ENCODE measurements at places on chromosomes 5 and 9.

DNA sequence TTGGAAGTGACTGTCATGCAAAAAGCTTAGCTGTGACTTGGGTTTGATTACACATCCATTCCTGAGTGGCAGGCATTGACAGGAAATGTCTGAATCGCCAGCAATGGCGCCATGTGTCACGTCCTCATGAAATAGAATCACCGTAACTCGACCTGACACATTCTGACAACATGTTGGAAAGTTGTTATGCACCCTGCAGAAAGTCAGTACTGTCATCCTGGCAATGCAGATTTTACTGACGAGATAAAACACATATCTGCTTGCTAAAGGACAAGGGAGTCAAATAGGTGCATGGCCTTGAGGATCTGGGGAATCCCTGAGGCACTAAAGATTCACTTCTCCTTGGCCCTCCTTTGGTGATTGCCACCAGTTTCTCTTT is 344.2 kb downstream of the SPATA31D1 start:
- H3K4me3 ChIP-seq, result no peak overlapping the region
- peaks cover 4% of the 10 kb centered on the region for H3K36me3 ChIP-seq
- peak overlapping the region; percentile 82 for H3K27ac ChIP-seq
- no peaks in the 10 kb centered on the region for H3K27me3 ChIP-seq
- DNase-seq, result no peak

- no peak for DNase-seq
- H3K36me3 ChIP-seq, result no peaks in the 10 kb centered on the region
- no peak overlapping the region for H3K27ac ChIP-seq
- H3K4me1 ChIP-seq, result peaks cover 56% of the 10 kb centered on the region
- H3K4me3 ChIP-seq, result no peak overlapping the region
Measured at GRCh38 chr5:135713161-135713915, 121.1 kb upstream of the SLC25A48 start.

DNA sequence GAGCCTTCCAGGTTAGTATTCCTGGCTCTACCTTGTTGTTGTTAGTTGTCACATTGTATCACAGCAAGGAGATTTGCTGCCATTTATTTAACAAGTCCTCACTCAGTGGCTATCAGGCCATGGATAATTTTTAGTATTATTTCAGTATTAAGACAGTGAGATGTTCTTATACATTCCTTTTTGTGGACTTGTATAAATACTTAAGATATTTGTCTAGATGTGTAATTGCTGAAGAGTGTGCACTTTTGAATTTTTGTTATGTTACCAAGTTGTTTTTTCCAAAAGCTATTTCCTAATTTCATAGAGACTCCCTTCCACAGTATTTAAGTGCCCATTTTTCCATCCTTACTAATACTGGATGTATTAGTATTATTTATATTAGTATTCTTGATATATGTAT is 22.0 kb downstream of the SLC36A1 start:
- no peaks in the 10 kb centered on the region for H3K4me1 ChIP-seq
- H3K27me3 ChIP-seq, result no peaks in the 10 kb centered on the region
- peaks cover 26% of the 10 kb centered on the region for H3K36me3 ChIP-seq
- DNase-seq, result no peak
- no peak overlapping the region for H3K27ac ChIP-seq

DNA sequence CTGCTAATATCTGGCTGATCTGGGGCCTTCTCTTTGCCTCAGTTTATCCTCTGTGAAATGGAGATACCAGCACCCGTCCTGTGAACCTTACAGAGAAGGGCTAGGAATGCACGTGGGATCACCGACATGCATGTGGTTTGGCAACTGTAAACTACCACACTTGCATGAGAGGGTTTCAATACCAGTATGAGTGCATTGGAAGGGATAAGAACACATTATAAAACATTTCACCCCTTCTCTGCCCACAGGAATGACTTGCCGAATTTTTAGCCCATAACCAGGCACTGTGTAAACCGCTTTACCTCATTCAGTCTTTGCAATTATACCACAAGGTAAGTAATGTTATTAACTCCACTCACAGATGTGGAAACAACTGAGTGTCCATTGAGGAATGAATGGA is 8.9 kb upstream of the RAB14 start:
- DNase-seq, result no peak
- H3K4me3 ChIP-seq, result no peak overlapping the region
- no peaks in the 10 kb centered on the region for H3K4me1 ChIP-seq
- no peak overlapping the region for H3K27ac ChIP-seq
- peaks cover 1% of the 10 kb centered on the region for H3K27me3 ChIP-seq

- peaks cover 10% of the 10 kb centered on the region for H3K4me1 ChIP-seq
- no peaks in the 10 kb centered on the region for H3K27me3 ChIP-seq
- peaks cover 4% of the 10 kb centered on the region for H3K36me3 ChIP-seq
Measured at GRCh38 chr9:127812936-127813675, 10.4 kb downstream of the FPGS start.

- H3K4me1 ChIP-seq, result peaks cover 11% of the 10 kb centered on the region
- no peak overlapping the region for H3K27ac ChIP-seq
- no peak overlapping the region for H3K4me3 ChIP-seq
- no peaks in the 10 kb centered on the region for H3K27me3 ChIP-seq
- no peak for DNase-seq
- H3K36me3 ChIP-seq, result peaks cover 2% of the 10 kb centered on the region
Measured at GRCh38 chr5:15116996-15117395, 245.4 kb upstream of the ANKH start.

- peaks cover 60% of the 10 kb centered on the region for H3K36me3 ChIP-seq
- H3K27ac ChIP-seq, result no peak overlapping the region
- no peaks in the 10 kb centered on the region for H3K4me1 ChIP-seq
Measured at GRCh38 chr9:100282388-100282719, 70.4 kb downstream of the TEX10 start.

DNA sequence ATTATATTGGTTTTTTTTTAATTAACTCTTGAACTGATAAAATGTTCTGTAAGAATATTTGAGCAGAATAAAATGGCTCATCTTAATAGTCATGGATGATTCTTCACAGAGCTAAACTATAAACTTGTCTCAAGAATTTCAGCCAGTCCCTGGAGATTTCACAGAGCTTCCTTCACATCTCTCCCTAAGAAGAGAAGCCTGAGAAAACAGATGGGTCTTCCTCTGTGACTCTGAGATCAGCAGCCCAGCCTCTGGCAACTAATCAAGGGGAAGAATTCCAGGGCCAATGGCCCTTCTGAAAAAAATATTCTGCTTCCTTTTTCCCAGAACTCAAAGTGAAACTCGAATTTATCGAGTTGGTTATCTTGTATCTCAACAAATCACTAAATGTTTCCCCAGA is 122.2 kb upstream of the ITGA1 start:
- peak overlapping the region; percentile 82 for H3K27ac ChIP-seq
- no peaks in the 10 kb centered on the region for H3K27me3 ChIP-seq
- no peak overlapping the region for H3K4me3 ChIP-seq
- H3K36me3 ChIP-seq, result no peaks in the 10 kb centered on the region

DNA sequence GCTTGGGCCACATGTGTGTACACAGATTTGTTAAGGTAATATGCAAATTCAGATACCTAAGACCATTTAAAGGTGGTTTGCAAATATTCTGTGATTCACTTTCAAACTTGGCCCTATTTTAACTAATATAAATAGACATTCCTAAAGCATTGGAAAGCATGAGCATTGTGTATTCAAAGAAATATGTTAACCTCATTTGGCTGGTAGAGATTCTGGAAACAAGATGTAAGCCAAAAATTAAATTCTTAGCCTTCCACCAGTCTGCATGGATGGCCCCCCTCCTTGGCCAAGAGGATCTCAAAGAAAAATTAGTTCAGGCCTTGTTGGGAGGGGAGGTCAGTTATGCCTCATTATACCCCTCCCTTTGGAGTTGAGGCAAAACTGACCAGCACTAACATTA is 38.7 kb upstream of the C6 start:
- no peaks in the 10 kb centered on the region for H3K27me3 ChIP-seq
- DNase-seq, result no peak
- H3K4me1 ChIP-seq, result no peaks in the 10 kb centered on the region
- H3K4me3 ChIP-seq, result no peak overlapping the region
- H3K36me3 ChIP-seq, result no peaks in the 10 kb centered on the region

- peaks cover 98% of the 10 kb centered on the region for H3K27me3 ChIP-seq
- peaks cover 10% of the 10 kb centered on the region for H3K4me1 ChIP-seq
- no peak for DNase-seq
- H3K27ac ChIP-seq, result no peak overlapping the region
- H3K4me3 ChIP-seq, result no peak overlapping the region
Measured at GRCh38 chr5:88693071-88693932, 189.7 kb downstream of the MEF2C start.

DNA sequence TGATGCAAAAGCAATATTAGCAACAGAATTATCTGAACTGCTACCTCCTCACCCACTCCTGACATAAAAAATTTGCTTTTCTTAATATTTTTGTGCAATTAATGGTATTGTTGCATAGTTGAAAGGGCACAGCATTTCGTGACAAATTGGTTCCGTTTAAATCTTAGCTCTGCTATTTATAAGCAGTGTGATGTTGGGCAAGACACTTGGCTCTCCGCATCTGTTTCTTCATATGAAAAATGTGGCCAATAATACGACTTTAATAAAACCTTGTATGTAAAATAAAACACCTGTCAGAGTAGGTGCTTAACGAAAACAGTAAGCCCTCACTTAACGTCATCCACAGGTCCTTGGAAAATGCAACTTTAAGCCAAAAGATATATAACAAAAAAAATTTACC is 4.2 kb downstream of the TMEM167A start:
- H3K36me3 ChIP-seq, result peaks cover 18% of the 10 kb centered on the region
- H3K27me3 ChIP-seq, result no peaks in the 10 kb centered on the region
- H3K4me3 ChIP-seq, result no peak overlapping the region
- H3K27ac ChIP-seq, result no peak overlapping the region
- no peak for DNase-seq

DNA sequence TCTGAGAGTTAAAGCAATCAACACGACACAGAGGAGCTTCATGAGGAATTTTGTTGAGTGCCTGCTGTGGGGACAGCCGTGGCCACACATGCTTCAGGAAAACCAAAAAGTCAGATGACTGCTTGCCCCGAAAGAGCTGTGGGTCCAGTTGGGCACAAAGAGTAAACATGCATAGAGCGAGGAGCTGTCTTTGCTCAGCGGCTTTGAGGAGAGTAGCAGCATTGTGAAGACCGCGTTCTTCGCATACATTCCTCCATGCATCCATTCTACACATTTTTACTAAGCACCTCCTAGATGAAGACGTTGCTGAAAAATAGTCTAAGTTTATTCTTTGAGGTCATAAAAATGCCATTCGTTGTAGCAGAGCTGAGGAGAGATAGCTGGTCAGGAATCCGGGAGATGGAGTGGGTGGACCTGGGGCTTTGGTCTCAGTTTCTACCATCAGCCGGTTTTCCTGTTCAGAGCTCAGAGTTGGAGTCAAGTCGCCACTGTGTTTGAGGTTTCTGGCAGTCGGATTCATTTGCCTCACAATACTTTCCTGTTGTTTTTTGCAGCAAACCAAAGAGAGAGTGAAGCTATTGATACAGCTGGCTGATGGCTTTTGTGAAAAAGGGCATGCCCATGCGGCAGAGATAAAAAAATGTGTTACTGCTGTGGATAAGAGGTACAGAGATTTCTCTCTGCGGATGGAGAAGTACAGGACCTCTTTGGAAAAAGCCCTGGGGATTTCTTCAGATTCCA is 194.5 kb upstream of the OTULINL start:
- H3K36me3 ChIP-seq, result peaks cover 43% of the 10 kb centered on the region
- DNase-seq, result no peak
- H3K27ac ChIP-seq, result no peak overlapping the region

DNA sequence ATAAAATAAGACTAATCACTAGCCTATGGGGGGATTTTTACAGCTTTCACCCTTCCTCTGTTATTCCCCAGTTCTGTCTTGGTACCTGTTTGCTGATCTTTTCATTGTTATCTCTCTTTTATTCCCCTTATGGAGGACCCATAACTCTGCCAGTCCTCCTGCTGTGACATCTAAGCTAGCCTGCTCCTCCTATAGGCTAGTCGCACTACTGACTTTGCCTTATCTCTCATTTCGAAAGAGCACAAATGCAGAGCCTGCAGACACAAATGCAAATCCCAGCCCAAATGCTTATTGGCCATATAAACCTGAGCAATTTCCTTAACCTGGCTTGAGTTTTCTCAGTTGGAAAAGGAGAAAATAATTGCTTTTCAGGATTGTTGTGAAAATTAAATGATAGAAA is 59.1 kb upstream of the CAMK4 start:
- H3K27ac ChIP-seq, result no peak overlapping the region
- H3K36me3 ChIP-seq, result no peaks in the 10 kb centered on the region
- H3K4me1 ChIP-seq, result no peaks in the 10 kb centered on the region
- no peak for DNase-seq

GRCh38 chr5:40410231-40410861 is 269.4 kb upstream of the PTGER4 start:
- H3K4me3 ChIP-seq, result no peak overlapping the region
- peak overlapping the region; percentile 19 for H3K27ac ChIP-seq
- H3K36me3 ChIP-seq, result no peaks in the 10 kb centered on the region

DNA sequence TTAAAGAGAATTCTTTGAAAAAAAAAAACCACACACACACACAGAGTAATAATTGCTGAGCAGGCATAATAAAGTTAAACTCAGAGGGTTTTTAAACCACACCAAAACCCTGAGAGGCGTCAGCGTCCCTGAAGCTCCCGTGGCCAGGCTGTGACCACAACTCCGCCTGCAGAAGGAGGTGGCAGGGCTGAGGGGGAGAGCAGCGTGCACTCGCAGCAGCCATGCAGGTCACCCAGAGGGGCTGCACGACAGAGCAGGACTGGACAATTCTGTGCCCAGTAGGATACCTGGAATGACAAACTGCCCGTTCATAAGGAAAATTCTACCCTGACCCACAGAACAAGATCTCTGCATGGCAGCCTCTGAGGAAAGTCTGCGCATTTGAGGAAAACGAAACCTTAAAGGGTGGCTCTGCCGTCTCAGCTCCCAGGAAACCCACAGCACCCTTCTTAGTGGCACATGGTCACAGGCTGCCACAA is 44.0 kb downstream of the ROR2 start:
- no peak overlapping the region for H3K4me3 ChIP-seq
- H3K4me1 ChIP-seq, result peaks cover 58% of the 10 kb centered on the region
- DNase-seq, result no peak

- no peaks in the 10 kb centered on the region for H3K36me3 ChIP-seq
- no peak overlapping the region for H3K4me3 ChIP-seq
- H3K27ac ChIP-seq, result no peak overlapping the region
- DNase-seq, result no peak
Measured at GRCh38 chr9:134223591-134224122, 59.3 kb upstream of the RNU6ATAC start.

DNA sequence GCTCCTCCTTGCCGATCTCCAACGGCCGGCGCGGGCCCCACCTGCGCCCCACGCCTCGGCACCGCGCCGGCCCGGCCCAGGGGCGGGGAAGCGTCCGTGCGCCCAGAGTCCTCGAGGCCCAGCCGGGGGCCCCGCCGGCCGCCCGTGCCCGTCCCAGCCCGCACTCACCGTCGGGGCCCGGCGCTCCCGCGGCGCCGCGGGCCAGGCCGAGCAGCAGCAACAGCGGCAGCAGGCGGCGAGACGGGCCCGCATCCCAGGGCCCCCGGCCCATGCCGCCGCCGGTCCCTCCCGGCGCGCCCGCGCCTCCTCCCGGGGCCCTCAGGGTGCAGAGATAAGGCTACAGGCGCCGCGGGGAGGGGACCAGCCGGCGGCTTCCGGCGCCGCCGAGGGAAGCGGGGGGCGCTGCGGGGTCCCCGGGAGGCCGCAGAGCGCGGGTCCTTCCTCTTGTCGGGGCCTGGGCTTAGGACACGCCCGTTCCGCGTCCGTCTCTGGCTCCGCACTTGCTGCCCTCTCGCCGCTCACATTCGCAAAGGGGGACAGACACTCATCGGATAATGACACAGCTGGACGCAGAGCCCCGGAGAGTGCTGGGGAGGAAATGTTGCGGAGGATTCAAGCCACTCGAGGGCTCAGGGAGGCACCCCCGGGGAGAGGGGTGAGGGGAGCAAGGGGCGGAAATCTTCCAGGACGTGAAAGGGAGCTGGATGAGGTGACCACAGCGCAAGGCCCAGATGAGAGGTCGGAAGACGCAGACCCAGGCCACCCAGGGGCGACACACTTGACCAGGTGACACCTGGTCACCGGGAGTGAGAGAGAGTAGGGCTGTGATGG is at the start of gene SUSD1:
SUSD1 (minus strand) TSS at position 333 of the 831 bp plus-strand sequence; CDS start at position 271, 62 bp downstream.
- peak; percentile 63 for DNase-seq
- H3K4me3 ChIP-seq, result peak within 1 kb of the TSS; percentile 83
- peaks cover 33% of the 10 kb centered on the region for H3K4me1 ChIP-seq
- H3K36me3 ChIP-seq, result peaks cover 3% of the 10 kb centered on the region
- peaks cover 8% of the 10 kb centered on the region for H3K27me3 ChIP-seq

Measured in mesothelial cell of epicardium (in vitro differentiated cells).